ENCODE measurements at places on chromosomes 5 and 9.

GRCh38 chr9:133818444-133818843 lies 80.3 kb upstream of the SARDH start:
- DNase-seq: no peak

- no peak for DNase-seq
These were observed 36.5 kb downstream of the PALM2AKAP2 start for GRCh38 chr9:109816490-109816889.

- DNase-seq: no peak
These were observed 14.5 kb upstream of the ROPN1L start for GRCh38 chr5:10427201-10427600.

DNA sequence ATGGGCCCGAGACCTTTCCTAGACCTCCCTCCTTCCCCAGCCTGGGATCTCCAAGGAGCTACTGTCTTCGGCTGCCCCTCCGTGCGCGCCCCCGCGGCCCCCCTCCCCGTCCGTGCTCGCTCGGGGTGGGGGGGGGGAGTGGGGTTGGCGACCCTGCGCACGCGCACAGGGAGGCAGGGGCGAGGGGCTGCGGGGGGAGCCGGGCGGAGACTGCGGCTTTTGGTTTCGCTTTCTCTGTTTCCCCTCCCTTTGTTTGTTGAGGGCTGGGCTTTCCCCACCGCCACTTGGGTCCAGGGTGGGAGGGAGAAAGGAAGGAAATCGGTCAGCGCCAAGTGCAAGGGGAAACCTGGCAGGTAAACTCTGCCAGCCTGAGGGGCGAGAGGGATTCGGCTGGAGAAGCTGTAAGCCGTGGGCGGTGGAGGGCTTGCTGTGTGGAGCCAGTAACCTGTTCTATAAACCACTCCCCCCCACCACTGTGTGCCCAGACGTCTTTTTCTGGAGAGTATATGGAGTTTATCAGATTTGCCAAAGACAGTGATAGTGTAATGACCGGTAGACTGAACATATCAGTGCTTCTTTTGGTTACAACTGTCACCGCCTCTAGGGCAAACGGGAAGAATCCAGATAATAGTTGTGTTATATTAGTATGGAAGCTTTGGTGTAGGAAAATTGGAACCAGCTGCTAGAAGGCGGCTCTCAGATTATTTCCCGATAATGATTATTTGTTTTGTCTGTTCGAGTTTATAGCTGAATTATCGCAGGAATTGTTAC lies 684 bp downstream of the DNAJA1 start:
- peak; percentile 83 for DNase-seq

- DNase-seq: peak; percentile 82
These were observed 29.9 kb downstream of the CD180 start for GRCh38 chr5:67166460-67167285.

DNA sequence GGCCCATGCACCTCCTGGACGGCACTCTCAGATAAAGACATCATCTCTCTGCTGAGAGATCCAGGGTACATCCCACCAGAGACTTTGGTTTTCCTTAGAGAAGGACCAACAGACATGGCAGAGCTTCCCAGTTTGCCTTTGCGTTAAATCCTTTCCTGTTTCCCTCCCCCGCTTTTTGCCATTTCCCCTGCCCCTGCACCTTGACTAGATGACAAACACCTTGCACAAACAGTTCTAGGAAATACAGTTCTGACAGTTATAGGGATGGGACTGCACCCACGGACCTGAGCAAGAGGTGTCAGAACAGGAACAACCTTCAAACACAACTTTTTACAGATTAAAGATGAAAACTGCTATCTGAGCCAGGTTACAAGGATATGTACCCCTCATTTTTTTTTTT lies 288.9 kb downstream of the MSX2 start:
- DNase-seq: no peak

DNA sequence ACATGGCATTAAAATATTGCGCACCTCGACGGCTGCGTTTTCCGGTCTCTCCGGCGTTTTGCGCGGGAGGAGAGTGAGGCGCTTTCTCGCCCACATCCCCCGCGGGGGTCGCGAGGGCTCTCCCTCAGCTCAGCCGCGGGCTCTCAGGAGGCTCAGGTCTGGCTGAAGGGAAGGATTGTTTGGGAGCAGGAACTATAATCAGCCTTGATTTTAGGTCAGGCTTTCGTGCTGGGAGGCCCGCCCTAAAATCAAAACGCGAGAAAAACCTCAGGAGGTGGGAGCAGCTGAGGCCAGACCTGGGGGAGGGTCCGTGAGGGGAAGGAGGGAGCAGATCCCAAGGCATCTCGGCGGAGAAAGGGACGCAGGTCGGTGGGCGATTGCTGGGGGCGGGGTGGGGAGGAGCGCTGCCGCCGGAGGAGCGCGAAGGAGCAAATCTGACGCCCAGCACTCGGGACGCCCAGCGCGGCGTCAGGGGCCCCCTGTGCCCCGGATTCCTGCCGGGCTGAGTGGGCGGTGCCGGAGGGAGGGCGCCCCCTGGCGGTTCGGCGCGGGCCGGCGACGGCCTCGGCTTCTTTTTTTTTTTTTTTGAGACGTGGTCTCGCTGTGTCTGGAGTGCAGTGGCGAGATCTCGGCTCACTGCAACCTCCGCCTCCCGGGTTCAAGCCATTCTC lies 18.7 kb upstream of the RNF130 start:
- DNase-seq: peak; percentile 88

DNA sequence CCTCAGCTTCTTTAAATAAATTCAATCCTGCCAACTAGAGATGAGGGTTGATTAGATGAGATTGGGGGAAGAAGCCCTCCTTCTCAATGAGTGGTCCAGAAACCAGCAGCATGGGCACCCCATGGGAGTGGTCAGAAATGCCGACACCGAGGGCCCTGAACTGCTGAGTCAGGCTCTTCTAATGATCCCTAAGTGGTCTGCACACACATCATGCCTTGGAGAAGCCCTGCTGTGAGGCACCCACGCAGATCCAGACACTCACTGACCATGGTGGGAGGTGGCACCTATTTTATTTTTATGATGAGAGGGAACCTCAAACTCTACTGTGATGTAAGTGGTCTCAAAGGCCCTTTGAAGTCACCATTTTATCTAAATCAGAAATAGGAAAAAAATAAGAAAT lies 72.3 kb upstream of the BOD1 start:
- no peak for DNase-seq

GRCh38 chr9:3431890-3432289 lies 93.9 kb downstream of the RFX3 start:
- DNase-seq: no peak

- DNase-seq: no peak
These were observed 141.7 kb downstream of the ARSB start for GRCh38 chr5:78843436-78843835.

- DNase-seq: no peak
These were observed 811.0 kb upstream of the GRAMD2B start for GRCh38 chr5:125612181-125612721.

GRCh38 chr9:33374190-33374589 lies 28.2 kb downstream of the AQP7 start:
- no peak for DNase-seq

- no peak for DNase-seq
These were observed 724.9 kb upstream of the EDIL3 start for GRCh38 chr5:85109616-85110015.

- DNase-seq: no peak
These were observed 217.5 kb downstream of the DCP2 start for GRCh38 chr5:113194125-113194524.

- no peak for DNase-seq
These were observed 184.4 kb downstream of the SAXO1 start for GRCh38 chr9:18848657-18849056.

GRCh38 chr9:110346325-110346724 lies 8.7 kb upstream of the TXNDC8 start:
- no peak for DNase-seq

GRCh38 chr9:27462846-27463245 lies 61.2 kb upstream of the IFNK start:
- DNase-seq: no peak

DNA sequence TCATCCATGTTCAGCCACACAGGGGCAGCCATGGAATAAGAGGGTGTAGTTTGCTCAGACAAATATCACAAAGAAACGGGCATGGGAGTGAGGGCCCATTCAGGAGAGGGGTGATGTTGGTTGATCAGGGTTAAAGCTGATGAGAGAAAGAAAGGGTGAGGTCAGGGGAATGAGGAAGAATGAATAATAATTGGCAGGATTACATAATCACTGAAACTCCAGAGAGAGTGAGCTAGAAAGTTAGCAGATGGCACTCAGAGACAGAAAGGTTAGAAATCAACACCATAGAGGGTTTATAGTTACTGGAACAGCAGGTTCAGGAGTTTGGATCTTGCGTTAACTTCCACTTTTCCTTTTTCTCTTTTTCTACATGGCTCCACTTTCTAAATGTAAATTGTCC lies 113.9 kb downstream of the TAF11L14 start:
- no peak for DNase-seq

- DNase-seq: peak; percentile 72
These were observed 12.6 kb upstream of the LPCAT1 start for GRCh38 chr5:1536322-1536845.

GRCh38 chr5:160929360-160929759 lies 77.3 kb upstream of the ATP10B start:
- DNase-seq: no peak

DNA sequence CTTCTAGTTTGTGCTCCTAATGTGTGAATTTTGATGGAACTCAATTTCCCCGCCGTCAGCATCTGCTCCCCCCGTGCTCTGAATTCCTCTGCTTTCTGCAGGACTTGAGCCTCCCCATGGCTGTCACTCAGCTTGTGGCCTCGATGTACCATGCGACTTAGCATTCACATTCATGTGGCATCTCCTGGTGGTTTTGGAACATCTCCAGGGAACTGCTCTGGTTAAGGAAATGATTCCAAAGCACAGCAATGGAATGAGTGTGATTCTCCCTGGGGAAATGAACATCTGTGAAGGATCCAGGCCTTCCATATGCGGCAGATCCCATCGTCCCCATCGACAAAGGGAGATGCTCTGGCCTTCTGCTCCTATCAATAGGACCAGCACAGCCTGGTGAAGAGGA lies 119.0 kb downstream of the ENTREP1 start:
- no peak for DNase-seq

DNA sequence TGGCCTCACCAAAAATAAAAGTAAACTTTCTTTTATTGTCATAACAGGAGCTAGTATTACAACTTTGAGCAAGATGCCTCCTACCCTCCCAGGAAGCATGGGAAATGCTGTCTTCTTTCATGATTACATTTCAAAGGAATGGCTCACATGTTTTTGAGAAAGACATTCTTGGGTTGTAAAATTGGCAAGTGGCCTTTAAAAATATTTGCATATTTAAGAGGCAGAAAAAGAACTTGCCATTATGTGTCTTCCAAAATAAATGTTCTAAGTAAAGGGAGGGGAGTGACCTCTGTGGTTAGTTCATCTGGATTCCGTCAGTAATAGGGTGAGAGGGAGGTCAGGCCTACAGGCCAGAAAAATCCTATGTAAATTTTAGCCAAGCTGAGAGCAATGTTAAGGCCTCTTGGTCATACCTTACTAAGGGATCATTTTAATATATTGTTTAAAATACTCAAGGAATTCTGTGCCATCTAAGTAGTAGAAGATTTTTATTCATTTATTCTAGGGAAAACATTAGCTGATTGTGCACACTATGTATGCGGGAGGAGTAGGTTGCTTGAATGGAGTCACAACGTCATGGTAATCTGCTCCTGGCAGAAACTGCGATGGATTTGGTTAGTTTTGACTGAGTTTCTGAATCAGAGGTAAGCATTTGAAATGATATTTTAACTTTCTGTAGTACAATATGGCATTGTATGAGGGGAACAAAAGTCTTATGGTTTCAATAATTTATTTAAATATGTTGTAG lies 1485.7 kb upstream of the CDH9 start:
- DNase-seq: no peak

DNA sequence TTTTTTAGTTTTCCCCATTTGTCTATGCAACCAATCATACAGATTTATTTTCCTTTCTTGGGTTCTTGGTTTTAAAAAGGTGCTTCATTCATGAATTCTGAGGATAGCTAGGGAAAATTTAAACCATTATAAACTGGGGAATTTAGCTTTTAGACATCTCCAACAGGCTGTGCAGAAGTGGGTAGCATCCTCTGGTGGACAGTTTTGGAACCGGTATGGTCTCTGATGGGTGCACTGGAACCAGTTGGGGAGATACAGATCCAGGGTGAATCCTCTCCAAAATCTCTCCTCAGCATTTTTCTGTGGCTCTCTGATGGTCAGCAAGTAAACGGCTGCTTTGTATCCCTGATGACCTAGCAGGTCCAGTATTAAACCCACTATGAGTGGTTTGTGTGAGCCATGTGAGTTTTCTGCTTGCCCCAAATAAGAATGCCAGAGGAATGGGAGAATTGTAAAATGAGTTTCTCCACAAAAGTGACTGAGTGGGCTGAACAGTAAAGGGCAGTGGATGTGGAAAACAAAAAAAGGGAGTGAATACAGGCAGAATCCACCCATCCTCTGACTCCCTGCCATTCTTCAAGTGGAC lies 9.1 kb upstream of the DNAJC25 start:
- no peak for DNase-seq

GRCh38 chr5:61289669-61290306 lies 42.3 kb upstream of the ZSWIM6 start:
- no peak for DNase-seq

- no peak for DNase-seq
These were observed 426.7 kb downstream of the IRX2 start for GRCh38 chr5:2324788-2325187.

GRCh38 chr5:6480133-6481051 lies 31.7 kb downstream of the UBE2QL1 start:
- DNase-seq: no peak

GRCh38 chr9:86983620-86984259 lies 36.4 kb upstream of the GAS1 start:
- DNase-seq: no peak

GRCh38 chr9:3823842-3824475 lies 298.2 kb upstream of the RFX3 start:
- DNase-seq: no peak

DNA sequence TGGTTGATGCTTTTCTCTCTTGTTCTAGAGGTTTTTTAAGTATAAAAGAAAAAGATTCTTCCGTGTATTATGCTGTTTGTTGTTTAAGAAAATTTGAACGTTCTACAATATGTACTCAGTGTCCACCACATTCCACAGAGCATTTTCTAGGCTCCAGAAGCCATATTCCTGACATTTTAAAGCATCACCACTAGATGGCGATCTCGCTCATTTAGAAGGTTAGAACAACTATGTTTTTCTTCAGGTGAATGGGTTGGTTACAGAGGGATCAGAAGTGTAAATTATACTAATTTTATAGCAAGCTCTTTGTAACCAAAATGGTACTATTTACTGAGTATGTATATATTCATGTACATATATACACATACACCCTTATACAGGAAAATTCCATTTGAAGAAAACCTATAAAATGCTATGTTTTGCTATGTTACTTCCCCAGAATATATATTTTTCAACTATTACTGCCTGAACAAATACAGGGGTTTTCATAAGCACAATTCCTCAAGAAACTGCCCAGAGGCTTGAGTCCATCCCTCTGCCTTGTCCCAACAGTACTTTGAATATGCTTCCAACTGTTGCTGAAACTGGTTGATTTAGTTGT lies 284.3 kb downstream of the CCDC171 start:
- peak; percentile 17 for DNase-seq

DNA sequence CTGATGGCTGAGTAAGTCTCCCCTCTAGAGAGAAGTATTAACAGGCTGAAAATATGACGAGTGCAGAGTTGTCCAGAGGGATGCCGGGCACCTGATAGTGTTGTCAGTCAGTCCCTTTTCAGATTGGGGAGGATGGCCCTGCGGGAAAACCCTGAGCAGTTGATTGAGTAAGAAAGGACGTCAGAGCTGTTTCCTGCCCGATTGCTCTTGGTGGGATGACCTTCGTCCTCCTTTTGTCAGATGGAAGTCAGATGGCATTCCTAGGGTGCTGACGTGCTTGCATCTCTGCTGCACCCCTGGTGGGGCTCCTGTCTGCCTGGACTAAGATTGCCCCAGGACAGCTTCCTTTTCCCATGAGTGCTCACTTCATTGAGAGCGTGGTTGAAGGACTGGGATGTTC lies 9.8 kb downstream of the ZNF354B start:
- no peak for DNase-seq
